ENCODE measurements at places on chromosomes 1 and 21. TPM values are rescaled to one million over a fixed set of nuclear protein-coding genes. Genes with fewer than 3 reads are reported as not detected.

DNA sequence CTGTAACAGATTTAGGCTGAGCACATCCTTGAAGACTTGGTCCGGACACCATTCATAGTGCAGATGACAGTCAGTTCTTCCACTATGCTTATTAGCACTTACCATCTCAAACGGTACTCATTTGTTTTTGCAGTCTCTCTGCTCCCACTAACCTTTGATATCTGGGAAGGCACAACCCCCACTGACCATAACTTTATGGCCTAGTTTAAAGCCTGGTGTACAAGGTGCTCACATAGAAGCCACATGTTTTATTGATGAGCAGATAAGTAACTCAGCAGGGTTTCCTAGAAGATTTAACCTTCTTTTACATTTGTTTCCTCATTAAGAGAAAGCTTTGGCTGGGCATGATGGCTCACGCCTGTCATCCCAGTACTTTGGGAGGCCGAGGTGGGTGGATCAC, 119.3 kb upstream of the MAGI3 start:
- no peak for DNase-seq

DNA sequence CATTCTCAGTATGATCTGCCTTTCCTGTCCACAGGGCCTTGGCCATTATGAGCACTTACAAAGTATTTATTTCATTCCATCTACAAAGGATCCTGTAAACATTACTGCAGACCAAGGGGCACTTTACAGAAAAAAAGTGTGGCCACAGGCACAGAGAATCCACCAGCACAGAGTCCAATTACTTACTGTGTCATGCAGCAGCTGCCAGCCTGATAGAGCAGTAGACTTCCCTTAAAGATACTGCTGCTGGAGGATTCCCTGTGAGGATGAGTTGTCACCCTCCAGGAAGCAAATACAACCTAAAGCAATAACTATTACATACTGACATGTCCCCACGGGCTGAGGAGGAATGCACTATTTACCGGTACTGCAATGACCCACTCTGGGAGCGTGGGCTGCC, 97.1 kb upstream of the COG2 start:
- DNase-seq: no peak

GRCh38 chr1:216686860-216687766, 36.1 kb downstream of the ESRRG start:
- DNase-seq: no peak

Gene BTBD8
- total RNA-seq: 12.6 TPM

Gene MROH9
- total RNA-seq: not detected

DNA sequence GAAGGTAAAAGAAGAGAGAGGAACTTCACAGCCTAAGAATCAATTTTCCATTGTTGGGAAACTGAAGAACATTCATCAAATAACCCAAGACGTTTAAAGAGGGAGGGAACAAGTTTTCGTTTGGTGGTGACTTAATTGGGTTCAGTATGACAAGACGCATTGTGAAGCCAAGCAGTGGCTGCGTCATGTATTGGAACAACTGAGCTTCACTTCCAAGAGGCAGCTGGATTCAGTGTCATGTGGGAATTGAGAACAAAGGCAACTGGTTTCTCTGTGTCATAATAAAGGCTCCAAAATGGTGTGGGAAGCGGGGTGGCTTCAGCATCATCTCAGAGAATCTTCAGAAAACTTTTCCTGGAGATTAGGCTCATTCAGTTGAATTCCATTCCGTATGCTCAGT, 29.8 kb upstream of the RC3H1 start:
- DNase-seq: no peak

- no peak for DNase-seq
Measured at GRCh38 chr1:160207771-160208556, 2.8 kb downstream of the PEA15 start.

DNA sequence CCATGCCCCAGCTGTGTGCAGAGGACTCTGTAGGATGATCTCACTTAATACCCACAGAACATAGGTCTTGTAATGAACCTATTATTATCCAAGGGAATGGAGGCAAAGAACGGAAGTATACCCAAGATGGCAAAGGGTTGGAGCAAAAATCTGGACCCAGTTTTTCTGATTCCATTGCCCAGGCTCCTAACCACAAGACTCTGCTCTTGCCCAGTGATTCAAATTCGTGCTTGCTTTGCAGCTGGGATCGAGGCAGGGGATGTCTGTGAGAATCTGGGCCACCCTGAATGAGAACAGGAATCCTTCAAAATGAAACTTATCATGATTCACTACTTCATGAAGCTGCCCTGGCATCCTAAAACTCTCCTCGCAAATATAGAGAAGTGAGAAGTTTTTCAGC, 97.5 kb upstream of the KCNJ6 start:
- no peak for DNase-seq

DNA sequence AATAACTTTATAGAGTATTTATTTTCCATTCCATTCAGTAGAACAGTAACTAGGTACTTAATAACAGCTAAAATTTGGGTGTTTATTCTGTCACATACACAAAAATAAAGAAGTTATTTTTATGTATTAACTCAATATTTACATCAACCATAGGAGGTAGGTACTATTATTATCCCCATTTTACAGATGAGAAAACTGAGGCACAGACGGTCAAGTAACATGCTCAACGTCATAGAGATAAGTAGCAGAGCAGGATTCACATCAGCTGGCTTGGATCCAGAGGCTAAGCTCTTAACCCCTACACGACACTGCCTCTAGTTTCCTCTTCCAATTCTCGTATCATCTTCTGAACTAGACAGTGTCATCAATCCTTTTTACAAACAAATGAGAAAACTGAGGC, 9.3 kb downstream of the ZBTB21 start:
- no peak for DNase-seq

DNA sequence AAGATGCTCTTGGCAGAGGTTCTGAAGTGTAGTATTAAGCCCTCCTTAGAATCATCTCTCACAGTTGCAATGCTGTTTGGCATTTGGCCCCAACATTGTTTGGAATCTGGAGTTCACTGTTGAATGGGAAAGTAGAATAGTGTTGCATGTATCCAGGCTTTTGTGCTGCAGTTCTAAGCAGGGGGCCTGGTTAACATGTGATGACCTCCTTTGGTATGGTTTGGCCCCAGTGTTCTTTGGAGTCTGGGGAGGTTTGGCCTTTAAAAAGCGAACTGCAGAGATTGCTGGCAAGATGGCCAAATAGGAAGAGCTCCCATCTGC, 61.8 kb upstream of the PLD5 start:
- no peak for DNase-seq

DNA sequence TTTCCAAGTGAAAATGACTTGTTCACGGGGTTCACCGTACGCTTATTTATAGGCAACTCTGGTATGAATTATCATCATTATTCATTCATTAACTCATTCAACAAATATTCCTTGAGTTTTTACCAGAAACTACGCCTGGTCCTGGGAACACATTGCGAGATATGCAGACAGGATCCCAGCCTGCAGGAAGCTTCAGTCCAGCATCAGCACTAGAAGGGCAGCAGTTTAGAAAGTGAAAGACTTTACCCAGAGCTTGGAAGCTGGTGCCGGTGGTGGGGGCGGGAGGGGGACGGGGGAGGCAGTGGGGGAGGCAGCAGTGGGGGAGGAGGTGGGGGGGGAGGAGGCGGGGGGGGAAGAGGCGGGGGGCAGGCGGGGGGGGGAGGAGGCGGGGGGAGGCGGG, 55.9 kb downstream of the SETD4 start:
- no peak for DNase-seq

- no peak for DNase-seq
Measured at GRCh38 chr21:35579520-35580293, 480.6 kb downstream of the SETD4 start.

Gene GJB4
- 0.15 TPM for total RNA-seq

GRCh38 chr1:99849413-99849743, 783 bp upstream of the AGL start:
- DNase-seq: no peak

Gene CR1L
- total RNA-seq: not detected

DNA sequence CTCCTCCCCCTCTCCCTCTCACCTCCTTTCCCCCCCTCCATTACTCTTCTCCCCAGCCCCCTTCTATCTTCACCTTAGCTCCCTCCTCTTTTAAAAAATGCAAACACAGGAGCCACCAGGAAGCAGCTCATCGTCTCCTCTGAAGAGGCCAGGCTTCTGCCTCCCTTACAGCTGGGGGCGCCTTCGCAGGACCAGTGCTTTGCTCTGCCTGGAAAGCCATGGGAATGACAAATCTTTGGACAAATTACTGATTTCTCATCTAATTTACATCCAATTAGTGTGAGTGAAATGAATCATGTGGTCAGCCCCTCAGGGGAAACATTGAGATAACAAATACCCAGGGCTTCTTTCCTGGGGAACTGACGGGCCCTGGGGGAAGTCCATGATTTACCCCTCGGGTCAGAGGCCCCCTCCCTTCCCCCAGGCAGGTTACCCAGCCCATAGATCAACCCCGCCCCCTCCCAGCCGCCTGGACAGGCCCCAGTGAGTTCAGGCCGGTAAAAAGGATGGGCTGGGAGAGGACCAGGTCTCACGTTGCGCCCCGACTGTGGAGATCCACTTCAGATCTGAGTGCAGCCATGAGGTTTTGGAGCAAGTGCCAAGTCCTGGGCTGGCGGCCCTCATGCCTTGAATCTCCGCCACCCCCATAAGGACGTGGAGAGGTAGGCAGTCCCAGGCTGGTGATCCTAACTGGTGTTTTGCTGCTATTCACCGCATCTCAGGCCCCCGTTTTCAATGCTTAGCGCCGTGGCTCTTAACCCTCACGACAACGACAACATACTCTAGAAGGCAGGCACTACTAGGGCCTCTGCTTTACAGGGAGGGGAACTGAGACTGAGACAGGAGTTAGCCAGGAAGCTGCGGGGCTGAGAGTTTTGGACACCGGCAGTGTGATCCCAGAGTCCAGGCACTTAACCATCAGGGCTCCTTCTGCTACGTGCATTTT, 300.8 kb downstream of the RRAGC start:
- no peak for DNase-seq

DNA sequence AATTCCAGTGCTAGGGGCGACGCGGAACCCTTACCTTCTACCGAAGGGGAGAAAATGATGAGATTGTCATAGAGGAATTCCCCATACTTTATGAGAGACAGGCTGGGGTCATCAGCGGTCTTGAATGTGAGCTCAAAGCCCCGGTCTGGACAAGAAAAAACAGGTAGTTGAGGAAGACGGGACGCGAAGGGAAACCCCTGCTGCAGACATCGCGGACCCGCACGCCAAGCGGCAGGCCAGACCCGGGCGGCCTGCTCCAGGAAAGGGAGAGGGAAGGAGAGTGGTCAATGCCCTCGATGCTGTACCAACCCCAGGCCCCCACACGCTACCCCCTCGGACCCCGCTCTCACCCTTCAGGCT, 342 bp downstream of the DDOST start:
- no peak for DNase-seq

DNA sequence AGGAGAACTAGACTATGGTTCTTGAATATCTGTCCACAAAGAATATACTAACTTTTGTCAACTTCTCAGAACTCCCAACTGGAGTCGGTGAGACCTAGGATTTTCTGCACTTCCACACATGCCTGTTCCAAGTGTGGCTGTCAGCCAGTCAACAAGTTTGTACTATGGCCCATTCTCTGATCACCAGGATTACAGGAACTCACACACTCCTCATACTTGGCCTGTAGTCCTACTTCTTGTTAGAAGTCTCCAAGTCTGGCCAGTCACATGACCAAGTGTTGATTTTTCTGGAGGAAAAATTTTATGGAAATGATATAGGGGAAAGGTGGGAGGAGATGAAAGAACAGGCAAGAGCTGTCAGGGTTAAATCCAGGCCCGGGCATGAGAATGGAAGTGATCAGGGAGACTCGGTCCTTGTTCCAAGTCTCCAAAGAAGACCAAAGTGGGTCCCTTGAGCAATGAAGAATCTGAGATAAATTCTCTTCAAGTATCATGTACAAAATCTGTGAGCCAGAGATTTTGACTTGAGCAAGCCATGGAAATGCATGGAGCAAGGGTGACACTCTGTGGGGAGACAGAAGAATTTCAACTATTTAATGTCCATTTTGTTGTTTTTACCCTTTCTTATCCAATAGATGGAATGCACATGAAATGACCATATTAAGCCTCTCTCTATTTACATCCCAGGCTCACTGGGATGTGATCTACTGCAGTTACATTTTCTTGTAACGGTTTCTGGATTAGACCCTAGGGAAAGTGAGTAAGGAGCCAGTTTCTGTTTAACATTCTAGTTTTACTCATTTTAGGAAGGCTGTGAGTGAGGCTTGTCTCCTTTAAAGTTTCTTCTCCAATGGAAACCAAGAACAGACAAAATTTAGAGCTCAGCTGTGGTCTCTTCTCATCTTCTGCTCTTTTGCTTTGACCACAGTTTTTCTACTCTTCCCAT, 320.9 kb downstream of the ASTN1 start:
- DNase-seq: no peak

DNA sequence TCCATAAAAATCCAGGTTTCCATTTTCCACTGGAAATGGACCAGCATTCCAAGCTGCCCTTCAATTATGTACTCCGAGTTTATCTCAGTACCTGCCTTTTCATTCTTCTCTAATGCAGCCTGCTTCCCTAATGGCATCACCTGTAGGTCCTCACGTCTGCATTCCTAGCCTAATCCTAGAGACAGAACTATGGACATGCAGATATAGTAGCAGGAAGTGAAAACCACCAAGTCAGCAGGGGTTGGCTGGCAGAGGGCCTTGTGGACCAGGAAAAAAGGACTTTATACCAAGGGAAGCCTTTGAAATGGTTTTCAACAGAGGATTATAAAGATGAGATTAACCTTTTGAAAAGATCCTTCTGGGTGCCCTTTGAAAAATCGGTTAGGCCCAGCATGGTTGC, 135.7 kb upstream of the L1TD1 start:
- DNase-seq: no peak

DNA sequence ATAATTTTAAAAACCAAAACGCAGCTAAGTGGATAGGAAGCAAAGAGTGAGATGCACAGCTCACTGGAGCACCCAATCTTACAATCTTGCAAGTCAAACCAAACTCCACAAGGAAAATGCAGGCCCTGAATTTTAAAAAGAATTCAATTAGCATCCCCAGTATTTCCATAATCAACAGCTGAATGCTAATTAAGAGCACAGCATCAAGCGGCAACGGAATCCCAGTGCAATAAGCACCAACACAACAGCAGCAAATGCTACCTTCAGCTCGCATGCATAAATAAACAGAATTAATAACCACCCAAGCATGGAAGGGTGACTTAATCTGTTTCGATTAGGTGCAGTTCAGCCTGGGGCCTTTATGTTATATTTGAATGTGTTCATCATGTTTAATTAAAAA, 142.9 kb downstream of the SLC45A1 start:
- no peak for DNase-seq

GRCh38 chr1:167551362-167551761, 2.2 kb downstream of the CREG1 start:
- DNase-seq: no peak

GRCh38 chr1:116553386-116554115, 17.3 kb downstream of the CD58 start:
- DNase-seq: no peak

- no peak for DNase-seq
Measured at GRCh38 chr1:193674292-193674944, 488.0 kb upstream of the B3GALT2 start.

- DNase-seq: no peak
Measured at GRCh38 chr1:157774412-157774811, 2.5 kb downstream of the FCRL2 start.

- no peak for DNase-seq
Measured at GRCh38 chr1:26851106-26851684, 11.8 kb upstream of the SFN start.
